ENCODE measurements at places on chromosomes 7 and 10.
A peak's percentile ranks its signal among the peaks of the same experiment; 100 is the strongest.

- DNase-seq, result peak; percentile 30
These were observed 36.1 kb upstream of the CUL1 start for GRCh38 chr7:148662646-148663045.

GRCh38 chr7:150307904-150308303 lies 15.3 kb upstream of the LRRC61 start:
- no peak for DNase-seq

- no peak for DNase-seq
These were observed 8.1 kb downstream of the SDK1 start for GRCh38 chr7:3309140-3309539.

DNA sequence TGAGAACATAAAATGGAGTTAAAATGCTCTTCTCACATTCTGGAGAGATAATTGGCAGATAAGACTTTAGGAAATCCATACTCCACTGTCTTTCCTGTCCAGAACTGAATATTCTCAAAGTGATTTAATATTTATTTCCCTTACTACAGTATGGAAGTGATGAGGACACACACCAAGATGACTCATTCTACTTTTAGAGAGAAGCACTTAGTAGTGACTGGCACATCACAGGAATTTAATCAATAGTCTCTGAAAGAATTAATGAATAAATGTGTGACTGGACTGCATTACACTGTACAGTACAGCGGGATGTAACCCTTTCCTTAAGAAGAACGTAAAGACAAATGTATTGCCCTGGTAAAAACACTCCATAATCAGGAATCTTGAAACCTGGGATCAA lies 116.7 kb downstream of the SEMA3E start:
- DNase-seq, result no peak

GRCh38 chr7:55202150-55202913 lies 162.8 kb upstream of the LANCL2 start:
- no peak for DNase-seq

DNA sequence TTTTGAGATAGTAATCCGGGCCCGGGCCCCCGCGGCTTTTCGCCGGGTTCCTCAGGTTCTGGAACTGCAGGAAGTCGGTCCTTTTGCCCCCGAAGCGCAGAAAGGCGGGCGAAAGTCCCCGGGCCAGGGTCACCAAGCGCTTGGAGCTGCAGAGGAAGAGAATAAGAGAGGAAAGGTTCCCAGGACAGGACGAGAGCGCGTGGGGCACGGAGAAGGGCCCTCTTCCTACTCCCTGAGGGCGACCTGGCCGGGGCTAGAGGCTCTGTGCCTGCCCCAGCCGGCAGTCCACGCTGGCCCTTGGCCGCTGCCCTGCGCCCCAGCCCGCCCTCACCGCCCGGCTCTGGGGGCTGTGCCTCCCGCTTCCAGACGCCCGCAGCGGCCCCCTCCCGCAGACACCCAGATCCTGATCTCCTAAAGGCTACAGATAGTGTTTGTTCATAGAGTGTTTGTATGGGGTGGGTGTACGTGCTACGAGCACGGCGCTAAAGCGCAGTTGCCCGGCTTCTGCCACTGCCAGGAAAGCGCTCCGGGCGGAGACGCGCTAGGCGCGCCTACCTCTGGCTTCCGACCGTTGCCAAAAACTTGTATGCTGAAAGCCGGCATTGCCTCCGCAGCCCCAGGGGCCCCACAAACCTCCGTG lies 3.2 kb downstream of the HPSE2 start:
- no peak for DNase-seq

- DNase-seq, result peak; percentile 83
These were observed 78.1 kb downstream of the VSTM4 start for GRCh38 chr10:49037187-49037586.

DNA sequence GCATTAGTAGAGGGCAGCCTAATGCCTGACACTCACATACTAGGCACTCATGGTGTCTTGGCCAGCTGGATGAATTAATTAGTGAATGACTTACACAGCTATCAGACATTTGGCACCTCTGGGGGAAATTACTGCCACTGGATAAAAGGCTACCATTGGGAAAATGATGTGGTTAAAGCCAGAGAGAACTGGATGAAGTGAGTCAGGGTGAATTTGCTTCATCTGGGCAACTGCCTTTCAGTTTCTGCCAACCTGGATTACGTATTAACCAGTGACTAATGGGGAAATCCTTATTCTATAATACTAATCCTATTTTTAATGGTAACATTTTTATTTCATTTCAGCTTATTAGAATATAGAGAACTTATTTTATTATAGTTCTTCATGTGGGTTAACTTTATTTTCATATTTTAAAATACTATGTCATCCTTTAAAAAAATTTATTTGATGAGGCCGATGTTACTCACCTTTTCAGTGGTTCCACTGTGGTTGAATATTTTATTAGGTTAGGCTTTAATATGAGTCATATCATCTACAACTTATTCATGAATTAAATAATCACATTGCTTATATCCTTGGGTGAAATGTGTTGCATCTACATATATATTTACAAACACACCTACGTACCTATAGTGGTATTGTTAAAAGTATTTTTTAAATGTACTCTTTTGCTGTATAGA lies 85.6 kb upstream of the CAPZA2 start:
- peak; percentile 74 for DNase-seq

- no peak for DNase-seq
These were observed 2.2 kb downstream of the TRIM56 start for GRCh38 chr7:101087334-101088068.

- no peak for DNase-seq
These were observed 72.0 kb downstream of the GOLGA7B start for GRCh38 chr10:97921581-97922021.

DNA sequence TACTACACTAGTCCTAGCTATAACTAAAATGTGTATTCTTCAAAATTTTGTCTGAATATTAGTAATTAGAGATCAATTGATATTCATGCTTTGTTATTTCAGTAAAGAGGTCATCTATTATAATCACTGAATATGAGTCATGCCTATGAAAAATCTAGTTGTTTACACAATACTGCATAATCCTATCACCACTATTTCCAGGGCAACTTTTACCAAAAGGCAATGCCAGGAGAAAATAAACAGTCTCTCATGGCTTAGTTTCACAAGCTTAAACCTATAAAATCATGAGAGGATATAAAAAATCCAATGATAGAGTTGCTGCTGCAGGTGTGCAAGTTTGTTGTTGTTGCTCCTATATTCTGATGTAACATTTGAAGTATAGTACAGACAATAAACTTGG lies 149.9 kb upstream of the COL1A2 start:
- no peak for DNase-seq

DNA sequence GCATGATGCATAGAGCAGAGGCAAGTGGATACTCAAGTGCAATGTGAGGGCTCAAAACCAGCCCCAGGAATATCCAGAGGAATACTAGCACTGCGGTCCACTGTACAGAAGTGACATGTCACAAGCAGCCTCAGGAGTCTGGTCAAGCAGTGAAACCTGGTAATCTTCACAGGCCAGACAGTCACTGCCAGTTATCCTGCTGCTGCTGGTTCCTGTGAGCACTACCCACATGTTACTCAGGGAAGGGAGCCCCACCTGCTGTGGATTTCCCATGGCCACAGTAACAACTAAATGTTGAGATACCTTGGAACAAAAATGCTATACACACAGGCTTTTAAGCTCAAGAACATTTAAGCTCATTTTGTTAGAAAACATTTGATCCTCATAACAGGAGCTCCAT lies 103.0 kb downstream of the RNF133 start:
- DNase-seq, result no peak
